A549 treated with GW870086 at 1 μM for 4 hours (cell line): ENCODE measurements at places on chromosomes 5 and 9. TPM values are rescaled to one million over a fixed set of nuclear protein-coding genes. Genes with fewer than 3 reads are reported as not detected.

The SPINK4 gene
- total RNA-seq: not detected in 5 replicates

The OTULINL gene
- 11.4 to 15.9 TPM (median 13.0 TPM) in 5 replicates for total RNA-seq

The LHX3 gene
- 0.07 to 0.13 TPM (median 0.08 TPM) in 4 of 5 replicates, not detected in the other for total RNA-seq

The TRIM7 gene
- total RNA-seq: 27.8 to 44.8 TPM (median 42.6 TPM) in 5 replicates

The LECT2 gene
- total RNA-seq: not detected in 5 replicates

The MTX3 gene
- total RNA-seq: 4.4 to 7.3 TPM (median 6.1 TPM) in 5 replicates

The SIT1 gene
- not detected in 5 replicates for total RNA-seq

The SPEF2 gene
- total RNA-seq: 1.7 to 2.4 TPM (median 1.9 TPM) in 5 replicates

The ZNF483 gene
- total RNA-seq: 0.40 to 0.98 TPM (median 0.54 TPM) in 5 replicates

The KLF9 gene
- 1.8 to 3.2 TPM (median 2.8 TPM) in 5 replicates for total RNA-seq

The FOXD4 gene
- total RNA-seq: 0.24 to 0.83 TPM (median 0.44 TPM) in 5 replicates

The ST8SIA4 gene
- total RNA-seq: 0.16 to 0.68 TPM (median 0.57 TPM) in 5 replicates
